H7 (cell line): ENCODE measurements at places on chromosomes 1 and 21. TPM values are rescaled to one million over a fixed set of nuclear protein-coding genes. Genes with fewer than 3 reads are reported as not detected.

TRIM58 gene
- total RNA-seq, result 0.04 and 0.10 TPM in 2 replicates

ADGRL4 gene
- total RNA-seq, result 0.07 TPM in 1 of 2 replicates, not detected in the other

PEAR1 gene
- total RNA-seq, result 1.2 and 1.8 TPM in 2 replicates

ZMYND12 gene
- 2.6 and 3.5 TPM in 2 replicates for total RNA-seq

PFDN2 gene
- total RNA-seq, result 46.8 and 60.6 TPM in 2 replicates

RHBDL2 gene
- 0.03 and 1.2 TPM in 2 replicates for total RNA-seq

CLDN19 gene
- total RNA-seq, result 11.0 and 12.2 TPM in 2 replicates

DHDDS gene
- total RNA-seq, result 52.9 and 60.0 TPM in 2 replicates

CAMK2N1 gene
- 0.92 and 1.5 TPM in 2 replicates for total RNA-seq

THEMIS2 gene
- total RNA-seq, result 27.5 and 38.7 TPM in 2 replicates

CLCA1 gene
- total RNA-seq, result not detected in 2 replicates

CD5L gene
- not detected in 2 replicates for total RNA-seq

PTGFR gene
- total RNA-seq, result not detected in 2 replicates

TMEM51 gene
- 9.8 and 11.9 TPM in 2 replicates for total RNA-seq

TNFSF4 gene
- 0.21 and 0.67 TPM in 2 replicates for total RNA-seq

NECTIN4 gene
- total RNA-seq, result not detected in 2 replicates

BMP8B gene
- total RNA-seq, result 0.24 and 0.37 TPM in 2 replicates

CFHR5 gene
- total RNA-seq, result not detected in 2 replicates

MARK1 gene
- 13.9 and 16.3 TPM in 2 replicates for total RNA-seq

AMY2B gene
- 2.7 and 3.0 TPM in 2 replicates for total RNA-seq

FALEC gene
- total RNA-seq, result 1.7 and 2.6 TPM in 2 replicates

GJA9 gene
- total RNA-seq, result not detected in 2 replicates

SLFNL1 gene
- total RNA-seq, result 0.30 TPM in 1 of 2 replicates, not detected in the other

GCSAML gene
- not detected in 2 replicates for total RNA-seq

RPRD2 gene
- total RNA-seq, result 14.5 and 19.0 TPM in 2 replicates

ARHGAP30 gene
- 0.11 TPM in 1 of 2 replicates, not detected in the other for total RNA-seq

AGT gene
- total RNA-seq, result 0.42 TPM in 1 of 2 replicates, not detected in the other

CD1B gene
- total RNA-seq, result not detected in 2 replicates

AMY1A gene
- total RNA-seq, result not detected in 2 replicates

LMX1A gene
- 0.59 and 1.5 TPM in 2 replicates for total RNA-seq

SLAMF9 gene
- total RNA-seq, result not detected in 2 replicates

STYXL2 gene
- total RNA-seq, result 0.07 and 0.24 TPM in 2 replicates

MSH4 gene
- 0.11 and 0.24 TPM in 2 replicates for total RNA-seq

DISP3 gene
- total RNA-seq, result 5.8 and 6.1 TPM in 2 replicates

GOLPH3L gene
- total RNA-seq, result 24.0 and 33.5 TPM in 2 replicates

CNIH3 gene
- total RNA-seq, result 4.9 and 5.3 TPM in 2 replicates

NBPF10 gene
- 0.42 and 0.89 TPM in 2 replicates for total RNA-seq

USH2A gene
- 0.37 and 0.80 TPM in 2 replicates for total RNA-seq

ENO1 gene
- 4,341 and 4,764 TPM in 2 replicates for total RNA-seq

RASSF5 gene
- 0.24 and 0.70 TPM in 2 replicates for total RNA-seq

ST6GALNAC3 gene
- total RNA-seq, result 4.1 and 4.3 TPM in 2 replicates

PDZK1 gene
- total RNA-seq, result 1.3 and 4.1 TPM in 2 replicates

CAMSAP2 gene
- 17.3 and 26.5 TPM in 2 replicates for total RNA-seq

GSTM5 gene
- not detected in 2 replicates for total RNA-seq
